PC-3 (cell line): ENCODE measurements at places on chromosomes 4 and X. TPM values are rescaled to one million over a fixed set of nuclear protein-coding genes. Genes with fewer than 3 reads are reported as not detected.
A peak's percentile ranks its signal among the peaks of the same experiment; 100 is the strongest.

GRCh38 chr4:71453531-71453930 lies 114.7 kb downstream of the SLC4A4 start:
- H3K27ac ChIP-seq = no peak overlapping the region
- no peaks in the 10 kb centered on the region for H3K27me3 ChIP-seq
- no peak for DNase-seq
- H3K4me3 ChIP-seq = no peak overlapping the region
- H3K36me3 ChIP-seq = no peaks in the 10 kb centered on the region

DNA sequence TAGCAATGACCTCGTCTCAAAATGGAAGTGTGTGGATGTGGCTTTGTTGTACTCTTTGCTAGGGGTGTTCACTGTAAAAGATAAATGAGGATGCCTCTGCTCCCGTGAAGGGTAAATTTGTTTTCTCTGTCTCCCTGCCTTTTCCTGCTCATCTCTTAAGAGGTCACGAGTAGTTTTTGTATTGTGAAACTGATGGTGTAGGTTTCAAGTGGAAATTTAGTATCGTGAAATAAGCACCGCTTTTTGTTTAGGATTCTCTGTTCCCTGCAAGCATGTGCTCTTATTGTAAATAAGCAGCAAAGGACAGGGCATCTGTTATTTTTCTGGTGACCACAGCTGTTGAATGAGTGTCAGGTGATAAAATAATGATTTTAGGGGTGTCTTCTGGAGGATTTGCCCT lies 104.6 kb downstream of the PHEX start:
- H3K27ac ChIP-seq = peak overlapping the region; percentile 97
- no peak for DNase-seq
- peaks cover 29% of the 10 kb centered on the region for H3K4me1 ChIP-seq
- H3K4me3 ChIP-seq = peak overlapping the region; percentile 50; the same call in 1 of the 2 replicates

DNA sequence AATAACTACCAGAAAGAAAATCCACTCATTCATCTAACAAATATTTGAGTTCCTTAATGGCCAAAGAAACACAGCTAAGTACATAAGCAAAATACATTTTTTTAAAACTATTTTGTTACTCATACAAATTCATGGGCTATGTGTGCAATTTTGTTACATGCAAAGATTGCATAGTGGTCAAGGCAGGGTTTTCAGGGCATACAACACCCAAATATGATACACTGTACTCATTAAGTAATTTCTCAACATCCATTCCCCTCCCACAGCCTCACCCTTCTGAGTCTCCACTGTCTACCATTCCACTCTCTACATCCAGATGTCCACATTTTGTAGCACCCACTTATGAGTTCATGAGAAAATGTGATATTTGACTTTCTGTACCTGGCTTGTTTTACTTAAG lies 58.2 kb downstream of the BRWD3 start:
- peaks cover 7% of the 10 kb centered on the region for H3K36me3 ChIP-seq
- no peaks in the 10 kb centered on the region for H3K27me3 ChIP-seq
- no peak for DNase-seq
- no peak overlapping the region for H3K27ac ChIP-seq
- no peak overlapping the region for H3K4me3 ChIP-seq

DNA sequence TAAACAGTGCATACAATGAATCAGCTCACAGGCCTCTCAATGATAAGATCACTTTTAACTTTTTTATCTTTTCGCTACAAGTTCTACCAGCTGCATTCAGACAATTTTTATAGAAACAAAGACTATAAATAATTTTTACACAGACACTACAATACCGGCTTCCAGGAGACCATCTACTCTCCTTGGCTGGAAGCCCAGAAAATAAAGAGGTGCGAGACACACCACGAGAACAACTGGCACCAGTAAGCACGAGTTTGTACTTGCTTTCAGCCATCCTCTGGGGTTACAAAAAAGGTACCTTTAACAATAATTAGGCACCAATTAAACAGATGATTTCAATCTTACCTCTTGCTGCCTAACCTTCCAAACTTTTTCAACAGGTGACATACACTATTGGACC lies 11.2 kb upstream of the PRDX4 start:
- no peaks in the 10 kb centered on the region for H3K4me1 ChIP-seq
- no peaks in the 10 kb centered on the region; the same call in 1 of the 2 replicates for H3K27me3 ChIP-seq
- H3K4me3 ChIP-seq = no peak overlapping the region
- DNase-seq = no peak
- H3K27ac ChIP-seq = no peak overlapping the region

DNA sequence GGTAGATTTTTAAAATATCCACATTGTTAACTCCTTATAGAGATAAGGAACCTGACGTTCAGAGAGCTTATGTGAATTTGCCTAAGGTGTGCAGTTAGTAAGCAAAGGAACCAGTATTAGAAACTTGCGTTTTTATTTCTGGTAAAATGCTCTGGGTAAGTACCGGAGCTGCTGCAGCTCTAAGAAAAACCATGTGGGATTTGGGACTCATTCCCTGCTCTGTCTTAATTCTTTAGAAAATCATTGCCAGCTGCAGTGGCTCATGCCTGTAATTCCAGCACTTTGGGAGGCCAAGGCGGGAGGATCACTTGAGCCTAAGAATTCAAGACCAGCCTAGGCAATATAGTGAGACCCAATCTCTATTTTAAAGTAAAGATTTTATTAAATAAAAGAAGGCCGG lies 5.8 kb downstream of the CCKAR start:
- DNase-seq = no peak
- no peaks in the 10 kb centered on the region for H3K4me1 ChIP-seq
- H3K36me3 ChIP-seq = no peaks in the 10 kb centered on the region
- no peak overlapping the region for H3K4me3 ChIP-seq
- H3K27ac ChIP-seq = no peak overlapping the region
- H3K27me3 ChIP-seq = peaks cover 9% of the 10 kb centered on the region; the same call in 1 of the 2 replicates

GRCh38 chrX:69085826-69086225 lies 79.4 kb downstream of the PJA1 start:
- no peak overlapping the region for H3K4me3 ChIP-seq
- no peaks in the 10 kb centered on the region for H3K4me1 ChIP-seq
- no peaks in the 10 kb centered on the region for H3K36me3 ChIP-seq
- H3K27ac ChIP-seq = no peak overlapping the region

DNA sequence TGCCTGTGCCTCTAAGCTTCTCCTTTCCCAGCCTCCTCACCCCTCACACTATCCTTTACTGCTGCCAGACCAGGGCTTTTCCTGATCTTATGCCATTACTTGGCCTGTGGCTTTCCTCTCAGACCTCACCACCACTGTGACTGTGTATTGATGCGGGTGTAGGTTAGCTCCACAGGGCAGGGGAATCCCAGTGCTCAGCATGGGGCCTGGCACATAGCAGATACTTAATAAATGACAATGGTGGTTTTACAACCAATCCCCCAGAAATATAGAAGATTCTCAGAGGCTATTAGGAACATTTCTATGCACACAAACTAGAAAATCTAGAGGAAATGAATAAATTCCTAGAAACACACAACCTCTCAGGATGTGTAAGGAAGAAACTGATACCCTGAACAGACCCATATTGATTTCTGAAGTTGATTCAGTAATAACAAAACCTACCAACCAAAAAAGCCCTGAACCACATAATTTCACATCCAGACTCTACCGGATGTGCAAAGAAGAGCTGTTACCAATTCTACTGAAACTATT lies 129.6 kb upstream of the QRFPR start:
- H3K27ac ChIP-seq = no peak overlapping the region
- no peaks in the 10 kb centered on the region for H3K27me3 ChIP-seq
- H3K4me3 ChIP-seq = no peak overlapping the region
- DNase-seq = no peak
- no peaks in the 10 kb centered on the region for H3K4me1 ChIP-seq

GRCh38 chrX:149916745-149917392 lies 12.5 kb upstream of the HSFX4 start:
- no peak overlapping the region for H3K4me3 ChIP-seq
- H3K4me1 ChIP-seq = no peaks in the 10 kb centered on the region
- no peak overlapping the region for H3K27ac ChIP-seq
- no peak for DNase-seq
- H3K36me3 ChIP-seq = no peaks in the 10 kb centered on the region

- H3K27ac ChIP-seq = no peak within 1 kb of the TSS
- no peak for DNase-seq
- no peaks in the 10 kb centered on the region; the same call in 1 of the 2 replicates for H3K27me3 ChIP-seq
- H3K36me3 ChIP-seq = no peaks in the 10 kb centered on the region
Observed at GRCh38 chrX:3006495-3006894, at the start of gene ARSH. TSS of gene ARSH (plus strand) at chrX:3006546. CDS start at chrX:3006613, 67 bp downstream.

- no peaks in the 10 kb centered on the region for H3K27me3 ChIP-seq
- H3K36me3 ChIP-seq = no peaks in the 10 kb centered on the region
- DNase-seq = no peak
- peaks cover 5% of the 10 kb centered on the region; the same call in 1 of the 2 replicates for H3K4me1 ChIP-seq
- H3K4me3 ChIP-seq = no peak overlapping the region
Observed at GRCh38 chr4:106034751-106035150, 139.5 kb downstream of the NPNT start.

DNA sequence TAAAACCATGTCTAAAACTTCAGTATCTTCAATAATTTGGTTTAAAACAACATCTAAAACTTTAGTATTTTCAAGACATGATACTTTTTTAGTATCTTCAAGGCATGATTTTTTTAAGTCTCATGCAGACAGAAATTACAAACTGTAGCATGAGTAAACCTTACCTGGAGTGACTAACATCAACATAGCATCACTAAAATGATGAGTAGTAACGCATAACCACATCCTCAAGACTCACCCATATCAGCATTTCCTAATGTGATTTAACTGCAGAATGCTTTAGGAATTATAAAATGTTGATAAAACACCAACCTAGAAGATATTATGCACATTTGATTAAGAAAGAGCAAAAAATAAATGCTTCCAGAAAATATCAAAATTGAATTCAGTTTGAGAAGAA lies 19.7 kb upstream of the EDNRA start:
- peak; percentile 72 for DNase-seq
- H3K4me1 ChIP-seq = peaks cover 17% of the 10 kb centered on the region
- H3K4me3 ChIP-seq = no peak overlapping the region
- no peaks in the 10 kb centered on the region for H3K27me3 ChIP-seq
- peak overlapping the region; percentile 31; the same call in 1 of the 2 replicates for H3K27ac ChIP-seq
- no peaks in the 10 kb centered on the region for H3K36me3 ChIP-seq

DNA sequence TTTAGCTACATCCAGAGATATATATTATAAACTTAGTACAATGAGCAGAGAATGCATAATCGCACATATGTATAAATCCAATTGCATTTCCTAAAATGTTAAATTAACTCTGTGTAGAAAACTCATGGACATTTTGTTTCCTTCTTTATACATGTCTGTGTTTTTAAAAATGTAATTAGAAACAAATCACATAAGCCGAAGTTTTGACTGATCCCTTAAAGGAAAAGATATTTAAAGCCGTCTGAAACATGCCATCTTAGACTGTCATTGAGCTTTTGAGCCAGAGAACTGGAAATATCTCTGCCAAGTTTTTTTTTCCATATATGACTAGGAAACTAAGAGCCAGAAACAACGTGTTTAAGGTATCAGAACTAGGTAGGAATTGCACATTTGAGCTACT lies 107.0 kb downstream of the ARAP2 start:
- DNase-seq = no peak
- no peak overlapping the region for H3K27ac ChIP-seq
- no peaks in the 10 kb centered on the region for H3K27me3 ChIP-seq
- H3K36me3 ChIP-seq = no peaks in the 10 kb centered on the region
- H3K4me1 ChIP-seq = no peaks in the 10 kb centered on the region

GRCh38 chr4:118981839-118982381 lies 93.3 kb downstream of the SYNPO2 start:
- H3K4me3 ChIP-seq = no peak overlapping the region
- H3K27ac ChIP-seq = no peak overlapping the region
- peaks cover 9% of the 10 kb centered on the region for H3K4me1 ChIP-seq
- no peaks in the 10 kb centered on the region for H3K27me3 ChIP-seq
- peak; percentile 76 for DNase-seq

DNA sequence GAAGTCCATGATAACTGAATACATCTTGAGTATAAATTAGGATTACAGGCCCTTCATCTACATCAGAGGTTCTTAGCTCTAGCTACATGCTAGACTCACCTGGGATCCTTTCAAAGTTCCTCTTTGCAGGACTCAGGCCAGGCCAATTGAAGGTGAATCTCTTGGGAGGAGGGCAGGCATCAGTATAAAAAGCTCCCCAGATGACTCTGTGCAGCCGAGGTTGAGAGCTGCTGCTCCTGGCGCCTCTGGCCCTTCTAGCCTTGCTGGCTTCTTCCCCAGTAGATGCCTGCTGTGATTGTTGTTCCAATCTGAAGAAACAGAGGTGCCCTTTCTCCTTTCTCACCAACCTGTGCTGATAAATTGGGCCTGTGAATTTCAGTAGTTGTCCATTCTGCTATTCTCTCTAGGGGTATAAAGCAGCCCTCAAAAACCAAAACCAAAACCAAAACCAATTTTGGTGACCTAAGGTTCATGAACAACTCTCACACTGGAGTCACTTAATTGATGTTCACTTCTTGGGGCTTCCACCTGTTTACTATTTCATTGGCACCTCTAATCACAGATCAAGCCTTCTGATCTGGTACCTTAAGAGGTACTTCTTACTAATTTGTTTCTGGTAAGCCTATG lies 78.7 kb downstream of the SUPT20HL2 start:
- no peak for DNase-seq
- H3K27me3 ChIP-seq = no peaks in the 10 kb centered on the region
- H3K27ac ChIP-seq = no peak overlapping the region
- H3K4me3 ChIP-seq = no peak overlapping the region
- H3K4me1 ChIP-seq = peaks cover 4% of the 10 kb centered on the region; the same call in 1 of the 2 replicates
- H3K36me3 ChIP-seq = no peaks in the 10 kb centered on the region

- H3K36me3 ChIP-seq = peaks cover 10% of the 10 kb centered on the region
- H3K27me3 ChIP-seq = no peaks in the 10 kb centered on the region
- no peak overlapping the region for H3K4me3 ChIP-seq
- no peak for DNase-seq
- no peak overlapping the region for H3K27ac ChIP-seq
Observed at GRCh38 chrX:15321447-15321846, 6.0 kb upstream of the ASB11 start.

DNA sequence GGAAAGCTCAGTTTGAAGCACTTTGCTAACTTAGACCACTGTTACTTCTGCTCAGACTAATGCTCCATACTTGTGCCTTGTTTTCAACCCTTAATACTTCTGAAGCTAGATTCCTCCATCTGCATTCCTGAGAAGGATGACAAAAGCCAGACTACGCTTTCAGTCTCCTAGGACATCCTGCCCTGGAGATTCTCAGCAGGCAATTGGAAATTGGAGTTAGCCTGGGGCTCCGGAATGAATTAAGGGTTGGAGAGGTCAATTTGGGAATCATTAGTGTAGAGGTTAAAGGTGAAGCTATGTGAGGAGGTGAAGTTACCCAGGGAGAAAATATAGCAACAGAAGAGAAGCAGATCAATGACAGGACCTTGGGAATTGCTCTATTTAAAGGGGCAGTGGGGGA lies 215.9 kb upstream of the MBNL3 start:
- H3K4me1 ChIP-seq = no peaks in the 10 kb centered on the region
- no peak overlapping the region for H3K4me3 ChIP-seq
- no peak for DNase-seq
- H3K27ac ChIP-seq = no peak overlapping the region

The RAB33A gene
- not detected in 2 replicates for total RNA-seq

The GDPD2 gene
- total RNA-seq = 0.04 TPM in 1 of 2 replicates, not detected in the other

The AGTR2 gene
- not detected in 2 replicates for total RNA-seq

The HSD17B10 gene
- 181 and 191 TPM in 2 replicates for total RNA-seq
